ENCODE measurements at places on chromosomes 7 and 10.

- no peak for DNase-seq
Measured at GRCh38 chr7:66296557-66296956, 91.4 kb downstream of the TPST1 start.

- DNase-seq: no peak
Measured at GRCh38 chr7:2967705-2968104, 76.0 kb downstream of the CARD11 start.

- no peak for DNase-seq
Measured at GRCh38 chr7:45241339-45242109, 83.9 kb downstream of the RAMP3 start.

GRCh38 chr7:18916826-18917225 is 200.6 kb downstream of the TWIST1 start:
- no peak for DNase-seq

GRCh38 chr7:154871507-154871906 is 131.4 kb downstream of the PAXIP1 start:
- no peak for DNase-seq

DNA sequence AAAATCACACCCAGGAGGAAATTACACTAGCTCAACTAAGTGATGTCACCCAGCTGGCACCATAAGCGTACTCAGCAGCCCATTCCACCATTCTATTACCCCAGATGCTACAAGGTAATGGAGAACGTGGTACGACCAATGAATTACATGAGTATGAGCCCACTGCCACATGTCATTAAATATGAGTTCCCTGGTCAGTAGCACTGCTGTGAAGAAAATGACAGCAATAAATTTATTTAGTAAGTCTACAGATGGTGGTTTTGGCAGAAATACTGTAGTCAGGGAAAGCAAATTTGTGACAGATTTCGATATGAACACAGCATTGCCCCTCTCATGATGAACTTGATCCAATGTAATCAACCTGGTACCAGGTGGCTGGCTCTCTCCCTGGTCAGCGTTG is 154.2 kb downstream of the VWC2 start:
- DNase-seq: no peak

- DNase-seq: no peak
Measured at GRCh38 chr10:83724471-83725241, 414.7 kb upstream of the GHITM start.

- DNase-seq: peak; percentile 83
Measured at GRCh38 chr10:44992070-44992731, 8.5 kb upstream of the ZNF22 start.

DNA sequence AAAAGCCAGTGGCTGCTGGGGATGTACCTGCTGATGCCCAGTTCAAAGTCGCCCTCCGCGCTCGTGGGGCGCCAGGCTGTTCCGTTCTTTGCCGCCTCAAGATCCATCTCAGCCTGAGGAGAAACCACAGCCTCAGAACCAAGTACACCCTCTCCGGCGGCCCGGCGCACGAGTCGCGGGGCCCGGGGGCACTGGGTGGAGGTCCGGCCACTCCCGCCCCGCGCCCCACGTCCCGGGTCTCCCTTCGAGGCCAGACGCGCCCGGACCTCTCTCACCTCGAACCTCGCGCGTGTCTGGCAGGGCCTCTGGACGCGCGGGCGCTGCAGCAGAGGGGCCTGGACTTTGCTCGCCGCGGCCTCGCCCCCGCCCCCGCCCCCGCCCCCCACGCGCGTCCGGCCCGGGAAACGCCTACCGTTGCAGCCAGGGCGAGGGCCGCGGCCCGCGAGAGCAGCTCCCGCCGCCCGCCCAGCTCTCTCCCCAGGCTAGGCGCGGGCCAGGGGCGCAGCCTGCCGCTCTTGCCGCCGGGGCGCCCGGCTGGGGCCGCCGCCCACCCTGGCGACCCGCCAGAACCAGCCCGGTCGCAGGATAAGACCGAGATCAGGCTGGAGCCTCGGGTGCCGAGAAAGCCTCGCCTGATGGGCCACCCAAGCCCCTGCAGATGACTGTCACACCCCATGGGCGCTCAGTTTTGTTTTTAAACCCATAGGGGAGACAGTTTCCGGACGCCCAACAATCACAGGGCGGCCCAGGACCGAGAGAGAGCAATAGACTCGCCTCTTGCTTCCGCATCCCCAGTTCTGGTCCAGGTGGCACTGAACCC is at the start of gene ABCB4:
Gene ABCB4 (minus strand): TSS at position 322 of the 820 bp plus-strand sequence. CDS start 215 bp downstream, at position 107.
- peak; percentile 82 for DNase-seq

DNA sequence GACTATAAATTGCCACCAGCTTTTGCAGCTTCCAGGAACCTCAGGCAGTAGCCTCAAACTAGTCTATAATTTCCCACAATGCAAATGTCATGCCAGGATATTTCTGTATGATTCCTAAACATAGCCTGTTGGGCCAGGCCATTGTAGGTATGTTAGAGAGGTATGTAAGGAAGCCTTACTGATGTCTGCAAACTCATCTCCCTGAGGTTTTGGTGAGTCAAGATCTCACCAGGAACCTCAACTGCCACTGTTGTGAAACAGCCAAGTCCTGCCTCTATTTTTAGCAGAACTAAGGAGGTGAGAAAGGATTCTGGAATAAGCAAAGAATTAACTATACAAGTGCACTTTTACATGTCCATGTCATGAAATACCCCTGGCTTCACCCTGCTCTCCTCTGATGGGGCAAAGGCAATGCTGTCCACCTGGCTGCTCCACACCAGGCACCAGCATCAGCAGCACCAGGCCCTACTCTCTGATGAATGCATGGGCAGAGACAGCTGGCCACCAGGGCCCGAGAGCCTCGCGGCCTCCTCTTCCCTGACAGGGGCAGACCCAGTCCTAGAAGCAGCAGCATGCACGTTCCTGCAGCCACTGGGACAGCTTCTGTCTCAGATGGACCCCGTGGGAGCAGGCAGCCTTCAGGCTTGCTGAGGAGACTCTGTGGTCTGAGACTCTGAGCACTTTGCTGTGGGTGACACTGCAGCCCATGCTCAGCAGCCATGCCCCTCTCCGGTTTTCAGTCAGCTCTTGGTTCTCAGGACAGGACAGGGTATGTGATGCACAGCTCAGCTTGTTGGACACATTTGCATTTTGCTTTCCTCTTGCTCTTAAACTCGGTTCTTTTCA is 147.3 kb downstream of the ZMYND11 start:
- no peak for DNase-seq

- DNase-seq: no peak
Measured at GRCh38 chr7:3370068-3370830, 69.2 kb downstream of the SDK1 start.

- no peak for DNase-seq
Measured at GRCh38 chr7:3880228-3880987, 579.4 kb downstream of the SDK1 start.

- no peak for DNase-seq
Measured at GRCh38 chr7:13290975-13291374, 603.5 kb downstream of the ARL4A start.

DNA sequence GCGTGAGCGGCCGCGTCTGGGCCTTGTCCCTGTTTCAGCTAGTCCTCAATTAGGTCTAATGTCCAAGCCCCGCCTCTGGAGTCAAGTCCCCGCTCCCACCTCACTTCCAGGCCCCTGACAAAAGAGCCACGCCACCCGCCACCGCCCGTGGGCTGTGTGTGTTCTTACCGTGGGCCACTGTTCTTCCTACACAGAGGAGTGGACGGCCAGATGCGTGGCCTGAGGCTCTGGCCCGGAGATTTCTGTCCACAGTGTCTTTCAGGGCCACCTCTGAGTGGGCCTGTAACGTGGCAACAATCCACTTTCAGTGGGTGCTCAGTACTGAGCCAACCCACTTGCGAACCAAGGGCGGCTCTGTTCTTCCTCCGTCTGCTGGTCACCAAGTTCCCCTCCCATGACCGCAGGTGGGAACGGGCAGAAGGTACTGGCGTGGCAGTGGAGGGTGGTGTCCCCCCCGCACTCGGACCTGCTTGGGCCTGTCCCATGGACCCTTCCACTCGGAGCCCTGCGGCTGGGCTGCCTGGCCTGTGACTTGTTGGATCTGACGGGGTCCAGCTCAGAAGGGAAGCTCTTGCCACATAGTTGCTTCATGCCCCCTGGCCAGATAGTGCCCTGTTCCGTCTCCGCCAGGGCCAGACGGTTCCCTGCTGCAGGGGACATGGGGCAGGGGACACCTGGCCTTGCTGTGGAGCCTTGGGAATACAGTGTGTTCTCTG is 15.0 kb upstream of the ZFAND2A start:
- no peak for DNase-seq

DNA sequence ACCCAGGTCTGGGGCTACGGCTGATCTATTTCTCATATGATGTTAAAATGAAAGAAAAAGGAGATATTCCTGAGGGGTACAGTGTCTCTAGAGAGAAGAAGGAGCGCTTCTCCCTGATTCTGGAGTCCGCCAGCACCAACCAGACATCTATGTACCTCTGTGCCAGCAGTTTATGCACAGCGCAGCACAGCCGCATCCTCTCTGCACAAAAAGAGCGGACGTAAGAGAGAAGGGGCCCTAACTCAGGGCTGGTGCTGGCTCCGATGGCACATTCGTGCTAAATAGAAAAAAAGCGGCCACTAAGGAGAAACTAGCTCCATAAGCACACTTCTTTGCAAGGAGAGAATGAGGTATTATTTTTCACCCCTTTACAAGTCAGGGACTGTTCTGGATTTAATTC is 28.3 kb upstream of the PRSS1 start:
- DNase-seq: no peak

DNA sequence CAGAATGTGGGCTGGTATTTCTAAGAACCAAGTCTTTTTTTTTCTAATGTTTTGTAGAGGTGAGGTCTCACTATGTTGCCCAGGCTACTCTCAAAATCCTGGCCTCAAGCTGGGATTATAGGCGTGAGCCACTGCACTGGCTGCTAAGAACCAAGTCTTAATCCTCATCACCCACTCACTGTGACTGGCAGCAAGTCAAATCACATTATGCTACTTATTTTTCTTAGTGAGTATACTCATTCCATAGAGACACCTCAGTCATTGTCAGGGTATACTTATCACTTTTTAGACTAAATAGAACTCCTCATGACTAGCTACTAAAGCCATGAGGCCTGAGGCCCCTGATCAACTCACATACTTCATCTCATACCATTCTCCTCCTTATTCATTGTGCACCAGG is 116.1 kb downstream of the STRA8 start:
- DNase-seq: no peak

DNA sequence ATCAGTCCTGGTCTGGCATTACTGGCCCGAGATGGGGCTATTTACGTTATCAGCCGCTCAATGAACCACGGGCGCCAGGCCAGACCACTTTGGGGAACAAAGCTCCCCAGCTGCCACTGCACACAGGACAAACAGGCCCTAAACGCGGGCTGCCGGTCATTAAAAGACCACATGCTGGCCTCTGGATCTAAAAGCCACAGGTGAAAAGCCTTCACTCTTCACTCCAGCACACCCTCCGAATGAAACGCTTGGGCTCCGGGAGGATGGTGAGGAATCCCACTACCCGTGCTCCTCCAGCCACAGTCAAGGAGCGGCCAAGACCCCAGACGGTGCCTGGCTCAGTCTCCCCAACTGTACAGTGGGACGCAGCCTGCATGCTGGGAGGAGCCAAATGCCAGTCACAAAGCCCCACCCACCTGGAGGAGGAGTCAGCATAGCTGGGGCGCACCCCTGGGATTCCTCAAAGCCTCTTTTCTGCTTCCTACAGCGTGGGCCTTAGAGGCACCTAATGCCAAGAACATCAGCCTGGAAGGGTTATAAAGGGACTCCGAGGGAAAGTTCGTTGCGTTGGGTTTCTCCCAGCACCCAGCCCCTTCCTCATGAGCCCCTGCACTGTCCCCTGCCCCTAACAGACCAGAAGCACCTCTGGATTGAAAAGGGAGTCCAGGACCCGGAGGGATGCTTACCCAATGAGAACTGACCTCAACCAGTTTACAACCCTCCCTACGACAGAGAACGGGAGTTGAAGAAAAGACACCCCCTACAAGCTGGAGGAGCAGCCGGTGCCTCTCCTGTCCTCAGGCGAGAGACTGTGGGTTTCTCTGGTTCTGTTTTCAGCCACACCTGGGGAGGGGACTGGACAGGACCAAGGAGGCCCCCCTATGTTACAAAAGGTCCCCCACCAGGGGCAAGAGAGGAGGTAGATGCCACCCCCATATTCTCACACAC is 4.7 kb downstream of the PDGFA start:
- DNase-seq: no peak

DNA sequence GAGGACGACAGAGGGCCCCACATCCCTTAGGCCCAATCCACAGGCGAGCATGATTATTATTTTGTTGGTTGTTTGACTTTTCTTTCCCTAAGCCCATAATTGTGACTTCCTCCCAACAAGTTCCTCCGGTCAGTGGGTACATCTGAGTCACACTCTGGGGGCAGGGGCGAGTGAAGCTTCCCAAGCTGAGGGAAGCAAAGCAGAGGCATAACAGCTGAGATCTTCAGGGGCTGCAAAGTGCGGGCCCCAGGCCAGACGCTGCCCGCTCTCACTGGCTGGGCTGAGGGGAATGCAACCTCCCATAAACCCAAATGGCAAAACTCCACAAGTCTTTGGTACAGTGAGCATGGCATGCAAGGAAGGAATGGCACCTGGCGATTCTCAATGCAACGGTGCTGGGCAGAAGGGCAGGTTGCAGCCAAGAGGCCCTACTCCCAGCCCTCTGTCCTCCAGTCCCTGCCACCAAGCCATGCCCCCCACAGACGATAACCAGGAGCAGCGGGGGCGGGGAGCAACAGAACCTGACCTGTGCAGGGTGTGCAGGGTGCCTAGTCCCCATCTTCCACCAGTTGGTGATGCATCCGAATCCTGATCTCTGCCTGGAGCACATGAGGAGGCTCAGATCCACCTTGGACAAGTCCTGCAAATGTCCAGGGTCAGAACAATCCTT is 25.3 kb downstream of the TNS3 start:
- DNase-seq: no peak

- peak; percentile 44 for DNase-seq
Measured at GRCh38 chr10:58512491-58513187, at the start of gene BICC1. Gene BICC1 (plus strand): TSS chr10:58512872. CDS start chr10:58513144, 272 bp downstream.

DNA sequence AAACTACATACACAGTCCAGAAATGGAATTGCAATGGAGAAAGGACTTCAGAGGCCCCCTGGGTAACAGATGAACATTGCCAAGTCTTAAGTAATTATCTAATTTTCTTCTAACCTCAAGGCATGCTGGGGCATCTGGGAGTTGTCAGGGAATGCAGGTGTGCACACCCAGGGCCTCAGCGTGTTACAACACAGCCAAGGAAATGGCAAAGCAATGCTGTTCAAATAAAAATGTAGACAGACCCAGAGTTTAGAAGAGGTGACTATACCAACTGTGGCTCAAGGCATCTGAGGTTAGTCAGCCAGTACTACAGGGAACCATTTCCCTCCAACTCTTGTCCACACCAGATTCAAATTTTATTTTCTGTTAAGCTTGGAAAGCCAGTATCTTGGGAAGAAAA is 73.6 kb downstream of the CCDC3 start:
- DNase-seq: no peak

GRCh38 chr7:110148054-110148453 is 942.9 kb upstream of the LRRN3 start:
- no peak for DNase-seq

- DNase-seq: no peak
Measured at GRCh38 chr10:19012111-19012510, 36.5 kb upstream of the MALRD1 start.

DNA sequence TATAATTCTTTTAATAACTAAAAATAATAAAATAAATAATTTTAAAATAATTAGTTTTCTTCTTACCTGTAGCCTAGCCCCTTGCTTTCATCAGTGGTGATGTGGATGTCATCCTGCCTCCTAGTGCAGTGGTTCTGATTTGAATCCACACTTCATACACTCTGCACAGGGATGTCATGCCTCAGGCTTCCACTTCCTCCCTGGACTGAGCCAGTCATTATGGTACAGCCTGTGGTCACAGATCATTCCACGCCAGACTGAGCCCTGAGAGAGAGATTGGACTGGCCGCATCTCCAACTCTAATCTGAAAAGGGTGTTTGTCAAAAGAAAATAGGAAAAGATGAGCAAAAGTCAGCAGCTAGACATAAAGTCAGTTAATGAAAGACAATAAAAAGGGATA is 436.2 kb upstream of the IGFBP3 start:
- no peak for DNase-seq

- DNase-seq: no peak
Measured at GRCh38 chr10:7605565-7606295, 61.0 kb downstream of the ITIH5 start.

Data from left lobe of liver (tissue), 2 donors.